ENCODE measurements at places on chromosomes 6 and 20. TPM values are rescaled to one million over a fixed set of nuclear protein-coding genes. Genes with fewer than 3 reads are reported as not detected.
A peak's percentile ranks its signal among the peaks of the same experiment; 100 is the strongest.

DNA sequence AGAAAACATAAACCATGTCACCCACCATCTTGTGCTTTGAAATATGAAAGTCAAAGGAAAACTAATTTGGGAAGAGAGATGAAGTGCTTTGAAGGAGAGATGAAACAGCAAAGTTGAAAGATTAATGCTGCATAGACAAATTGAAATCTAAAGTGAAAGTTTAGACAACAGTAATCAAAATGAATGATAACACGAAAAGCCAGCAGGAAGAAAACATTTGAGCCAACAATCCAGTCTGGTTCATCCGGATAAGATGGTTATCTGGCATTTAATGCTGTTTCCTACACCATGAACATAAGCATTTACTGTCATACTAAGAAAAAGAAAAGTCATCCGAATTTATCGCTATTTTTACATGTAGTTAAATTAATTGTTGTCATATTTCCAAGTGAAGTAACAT, 595 bp downstream of the HAO1 start:
- H3K27me3 ChIP-seq: no peaks in the 10 kb centered on the region
- H3K36me3 ChIP-seq: no peaks in the 10 kb centered on the region
- no peak overlapping the region for H3K4me3 ChIP-seq
- H3K4me1 ChIP-seq: no peaks in the 10 kb centered on the region
- no peak overlapping the region for H3K27ac ChIP-seq

GRCh38 chr6:109478841-109479624, 4.0 kb downstream of the ZBTB24 start:
- no peaks in the 10 kb centered on the region for H3K27me3 ChIP-seq
- peaks cover 68% of the 10 kb centered on the region for H3K4me1 ChIP-seq

DNA sequence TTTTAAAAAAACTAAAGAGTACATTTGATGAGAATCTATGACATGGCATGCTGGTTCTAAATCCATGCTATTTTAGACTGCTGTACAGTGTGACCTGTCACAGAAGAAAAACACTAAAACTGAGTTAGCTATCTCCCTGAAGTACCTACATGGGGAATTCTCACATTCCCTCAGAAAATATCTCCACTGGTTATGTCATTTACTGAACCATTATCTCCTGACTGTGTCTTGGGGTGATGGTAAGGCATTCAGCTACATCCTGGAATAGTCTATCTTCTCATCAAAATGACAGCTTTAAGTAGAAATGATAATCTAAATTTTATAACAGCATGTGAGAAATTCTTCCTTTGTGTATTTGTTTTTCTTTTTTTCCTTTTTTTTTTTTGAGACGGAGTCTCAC, 172.1 kb upstream of the HTR1E start:
- no peaks in the 10 kb centered on the region for H3K4me1 ChIP-seq
- no peaks in the 10 kb centered on the region for H3K36me3 ChIP-seq
- H3K27ac ChIP-seq: no peak overlapping the region
- no peak overlapping the region for H3K4me3 ChIP-seq

DNA sequence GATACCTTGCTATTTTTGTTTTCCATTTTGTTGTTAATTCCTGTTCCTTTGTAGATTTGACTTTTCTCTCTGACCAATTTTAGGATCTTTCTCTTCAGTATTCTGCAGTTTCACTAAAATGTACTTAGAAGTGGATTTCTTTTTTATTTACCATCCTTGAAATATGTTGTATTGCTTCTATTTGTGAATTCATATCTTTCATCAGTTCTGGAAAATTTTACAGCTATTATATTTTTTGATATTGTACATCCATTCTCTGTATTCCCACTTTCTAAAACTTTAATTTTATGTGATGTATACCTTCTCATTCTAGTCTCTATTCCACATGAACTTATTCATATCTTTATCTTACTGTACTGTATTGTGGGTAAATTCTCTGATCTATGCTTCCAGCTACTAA, 9.7 kb upstream of the ALDH8A1 start:
- no peaks in the 10 kb centered on the region for H3K27me3 ChIP-seq
- no peak overlapping the region for H3K4me3 ChIP-seq
- no peak overlapping the region for H3K27ac ChIP-seq
- H3K36me3 ChIP-seq: no peaks in the 10 kb centered on the region
- H3K4me1 ChIP-seq: no peaks in the 10 kb centered on the region

DNA sequence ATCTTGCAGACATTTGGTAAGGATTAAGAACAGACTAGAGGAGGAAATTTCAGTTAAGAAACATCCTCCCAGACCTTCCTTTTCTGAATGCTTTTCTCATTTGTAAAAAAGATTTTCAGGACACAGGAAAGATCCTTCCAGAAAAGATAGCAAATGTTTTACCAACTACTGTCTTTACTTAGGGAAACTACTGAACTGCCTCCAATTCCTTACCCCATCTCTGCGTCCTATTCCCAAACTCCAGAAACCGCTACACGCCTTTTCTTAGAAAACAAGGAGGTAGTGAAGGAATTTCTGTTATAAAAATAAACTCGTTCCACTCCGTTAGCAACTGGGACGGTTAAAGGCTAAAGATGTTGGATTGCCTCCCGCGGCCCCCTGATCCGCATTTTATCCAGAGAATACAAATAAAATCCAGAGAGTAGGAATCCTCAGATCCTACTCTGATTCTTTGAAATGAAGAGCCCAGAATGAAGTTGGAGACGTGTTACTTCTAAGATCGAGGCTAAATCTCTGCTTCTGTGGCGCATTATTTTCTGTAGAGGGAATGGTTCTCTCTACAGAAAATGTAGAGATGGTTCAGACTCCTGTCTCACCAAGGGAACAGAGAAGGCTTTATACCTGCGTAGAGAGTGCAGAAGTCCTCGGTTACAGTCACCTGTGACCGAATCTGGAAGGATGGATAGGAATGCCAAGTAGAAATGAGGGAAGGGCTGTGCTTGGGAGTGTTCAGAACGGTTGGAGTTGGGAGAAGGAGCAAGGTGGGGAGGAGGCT, 133.0 kb downstream of the GPX5 start:
- no peaks in the 10 kb centered on the region for H3K4me1 ChIP-seq
- H3K36me3 ChIP-seq: no peaks in the 10 kb centered on the region
- no peak for DNase-seq
- H3K27ac ChIP-seq: no peak overlapping the region
- H3K4me3 ChIP-seq: peak overlapping the region; percentile 11
- H3K27me3 ChIP-seq: no peaks in the 10 kb centered on the region

DNA sequence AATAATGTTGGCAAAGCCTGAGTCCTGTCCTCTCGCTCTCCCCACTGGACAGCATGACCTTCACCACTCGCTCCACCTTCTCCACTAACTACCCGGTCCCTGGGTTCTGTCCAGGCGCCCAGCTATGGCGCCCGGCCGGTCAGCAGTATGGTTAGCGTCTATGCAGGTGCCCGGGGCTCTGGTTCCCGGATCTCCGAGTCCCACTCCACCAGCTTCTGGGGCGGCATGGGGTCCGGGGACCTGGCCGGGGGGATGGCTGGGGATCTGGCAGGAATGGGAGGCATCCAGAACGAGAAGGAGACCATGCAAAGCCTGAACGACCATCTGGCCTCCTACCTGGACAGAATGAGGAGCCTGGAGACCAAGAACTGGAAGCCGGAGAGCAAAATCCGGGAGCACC, 20.5 kb downstream of the RNF114 start:
- no peak overlapping the region for H3K4me3 ChIP-seq
- no peaks in the 10 kb centered on the region for H3K27me3 ChIP-seq
- H3K27ac ChIP-seq: no peak overlapping the region
- H3K4me1 ChIP-seq: no peaks in the 10 kb centered on the region

LPA gene
- total RNA-seq: not detected

DNA sequence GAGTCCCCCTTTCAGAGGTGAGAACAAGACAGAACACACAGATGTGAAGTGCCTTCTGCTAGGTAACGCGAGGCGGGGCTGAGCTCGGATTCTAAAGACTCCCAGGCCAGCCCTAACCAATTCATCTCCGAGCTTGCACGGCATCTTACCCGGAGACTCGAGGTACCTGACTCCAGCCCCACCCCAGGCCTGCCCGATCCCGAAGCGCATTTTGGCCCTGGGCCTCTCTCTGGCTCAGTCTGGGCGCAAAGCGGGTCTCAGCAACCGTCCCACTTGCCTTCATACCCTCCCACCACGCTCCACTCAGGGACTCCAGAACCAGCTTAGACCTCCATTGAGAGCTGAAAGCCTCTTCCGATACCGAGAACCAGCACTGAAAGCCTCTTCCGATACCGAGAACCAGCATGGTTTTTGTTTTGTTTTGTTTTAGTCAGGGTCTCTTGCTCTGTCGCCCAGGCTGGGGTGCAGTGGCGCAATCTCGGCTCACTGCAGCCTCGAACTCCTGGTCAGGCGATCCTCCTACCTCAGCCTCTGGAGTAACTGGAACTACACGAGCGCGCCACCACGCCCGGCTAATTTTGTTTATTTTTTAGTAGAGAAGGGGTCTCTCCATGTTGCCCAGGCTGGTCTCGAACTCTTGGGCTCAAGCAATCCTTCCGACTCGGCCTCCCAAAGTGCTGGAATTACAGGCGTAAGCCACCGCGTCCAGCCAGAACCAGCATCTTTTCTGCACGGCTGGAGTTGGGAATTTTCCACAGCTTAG, 557 bp upstream of the DYNLRB1 start:
- H3K27ac ChIP-seq: peak overlapping the region; percentile 98
- no peaks in the 10 kb centered on the region for H3K27me3 ChIP-seq
- peaks cover 34% of the 10 kb centered on the region for H3K4me1 ChIP-seq
- peak overlapping the region; percentile 77 for H3K4me3 ChIP-seq
- peaks cover 3% of the 10 kb centered on the region for H3K36me3 ChIP-seq

LRP11 gene
- total RNA-seq: 36.8 TPM

DNA sequence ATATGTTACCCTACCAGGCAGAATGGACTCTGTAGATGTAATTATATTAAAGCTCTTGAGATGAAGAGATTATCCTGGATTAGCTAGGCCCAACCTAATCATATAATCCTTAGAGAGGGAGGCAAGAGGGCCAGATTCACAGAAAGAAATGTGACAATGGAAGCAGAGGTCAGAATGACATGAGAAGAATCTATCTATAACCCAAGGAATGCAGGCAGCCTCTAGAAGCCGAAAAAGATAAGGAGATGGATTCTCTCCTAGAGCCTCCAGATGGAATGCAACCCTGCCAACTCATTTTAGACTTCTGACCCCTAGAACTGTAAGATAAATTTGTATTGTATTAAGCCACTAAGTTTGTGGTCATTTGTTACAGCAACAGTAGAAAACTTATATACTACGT, 12.3 kb downstream of the PXT1 start:
- no peak overlapping the region for H3K27ac ChIP-seq
- no peak for DNase-seq
- H3K4me1 ChIP-seq: no peaks in the 10 kb centered on the region
- H3K27me3 ChIP-seq: no peaks in the 10 kb centered on the region
- no peak overlapping the region for H3K4me3 ChIP-seq

- no peak overlapping the region for H3K27ac ChIP-seq
- no peaks in the 10 kb centered on the region for H3K36me3 ChIP-seq
- no peak overlapping the region for H3K4me3 ChIP-seq
- H3K4me1 ChIP-seq: no peaks in the 10 kb centered on the region
Measured at GRCh38 chr6:147054158-147054557, 150.1 kb upstream of the STXBP5 start.

- peaks cover 21% of the 10 kb centered on the region for H3K27me3 ChIP-seq
- peak overlapping the region; percentile 92 for H3K27ac ChIP-seq
- no peaks in the 10 kb centered on the region for H3K4me1 ChIP-seq
- no peak for DNase-seq
Measured at GRCh38 chr6:19839237-19839546, 2.0 kb downstream of the ID4 start.

DNA sequence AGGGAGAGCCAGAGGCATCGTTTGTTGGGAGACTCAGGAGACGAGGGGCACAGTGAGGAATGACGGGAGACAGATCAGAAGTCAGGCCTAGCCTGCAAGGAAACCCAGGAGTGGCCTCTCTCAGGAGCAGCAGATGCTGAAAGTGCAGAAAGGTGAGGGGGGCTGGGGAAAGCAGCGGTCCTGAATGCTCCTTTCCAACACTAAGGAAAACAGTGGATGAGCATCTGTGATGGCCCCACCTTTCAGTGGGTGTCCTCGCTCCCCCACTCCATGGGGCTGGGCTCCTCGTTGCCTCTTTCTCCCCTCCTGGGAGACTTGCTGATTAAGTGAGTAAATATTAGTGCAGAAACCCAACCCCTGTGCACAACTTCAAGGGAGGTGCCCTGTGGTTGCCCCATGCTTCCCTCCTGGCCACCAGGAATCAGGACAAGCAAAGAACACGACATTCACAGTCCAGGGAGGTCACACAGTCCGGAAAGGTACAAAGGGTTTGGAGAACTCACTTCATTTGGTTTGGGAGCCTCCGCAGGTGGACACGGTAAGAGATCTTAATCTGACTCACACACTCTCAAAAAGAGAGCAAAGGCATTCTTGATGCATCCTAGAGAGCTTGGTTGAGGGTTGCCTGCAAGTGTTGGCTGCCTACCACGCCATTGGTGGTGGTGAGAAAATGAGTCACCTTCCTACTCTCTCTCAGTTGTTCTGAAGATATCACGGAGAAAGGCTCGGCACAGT, 9.7 kb upstream of the BPIFB1 start:
- DNase-seq: no peak
- H3K27ac ChIP-seq: no peak overlapping the region
- no peaks in the 10 kb centered on the region for H3K27me3 ChIP-seq
- no peaks in the 10 kb centered on the region for H3K36me3 ChIP-seq

GRCh38 chr6:137264311-137265075, 45.3 kb upstream of the IFNGR1 start:
- no peak overlapping the region for H3K4me3 ChIP-seq
- H3K27ac ChIP-seq: no peak overlapping the region
- H3K4me1 ChIP-seq: peaks cover 34% of the 10 kb centered on the region
- no peak for DNase-seq

- no peaks in the 10 kb centered on the region for H3K27me3 ChIP-seq
- no peak overlapping the region for H3K27ac ChIP-seq
- no peak for DNase-seq
- no peak overlapping the region for H3K4me3 ChIP-seq
- no peaks in the 10 kb centered on the region for H3K36me3 ChIP-seq
Measured at GRCh38 chr6:137166247-137167098, 7.0 kb downstream of the IL22RA2 start.

PACRG gene
- 2.3 TPM for total RNA-seq

HSD17B8 gene
- total RNA-seq: 8.2 TPM

DNA sequence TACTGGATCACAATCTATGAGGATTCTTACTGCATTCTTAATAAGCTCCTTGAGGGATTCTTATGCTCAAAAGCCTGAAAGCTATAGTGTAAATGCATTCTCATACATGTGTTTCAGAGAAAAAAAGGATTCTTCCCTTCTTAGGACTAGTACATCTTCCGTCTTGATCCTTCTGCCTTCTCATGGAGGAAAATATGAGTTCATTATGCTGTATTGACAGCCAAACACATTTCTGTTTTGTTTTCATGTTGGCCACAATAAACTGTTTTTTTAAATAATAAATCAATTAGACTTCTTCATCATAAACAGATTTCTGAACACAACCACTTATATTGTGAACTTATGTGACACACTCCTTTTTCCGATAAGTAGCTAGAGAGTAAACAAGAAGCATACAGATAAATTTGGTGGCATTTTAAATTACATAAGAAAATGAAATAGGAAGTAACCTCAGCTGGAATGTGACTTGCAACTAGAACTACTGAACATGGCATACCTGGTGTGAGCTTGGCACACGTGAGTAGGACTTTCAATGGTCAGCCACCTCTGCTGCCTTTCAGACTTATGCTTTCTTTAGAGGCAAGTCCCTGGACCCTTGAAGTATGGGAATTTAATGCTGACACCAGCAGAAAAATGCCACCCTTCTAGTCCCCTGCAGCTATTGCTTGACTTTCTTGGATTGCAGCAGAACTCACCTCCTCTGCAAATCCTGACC, 350.4 kb downstream of the BCKDHB start:
- no peaks in the 10 kb centered on the region for H3K27me3 ChIP-seq
- H3K4me3 ChIP-seq: no peak overlapping the region
- H3K36me3 ChIP-seq: no peaks in the 10 kb centered on the region
- no peak for DNase-seq

GRCh38 chr20:1696521-1697209, 39.1 kb upstream of the SIRPG start:
- H3K27ac ChIP-seq: no peak overlapping the region
- no peaks in the 10 kb centered on the region for H3K36me3 ChIP-seq
- no peaks in the 10 kb centered on the region for H3K4me1 ChIP-seq
- H3K27me3 ChIP-seq: no peaks in the 10 kb centered on the region

TRMT6 gene
- 7.7 TPM for total RNA-seq
